Gastroesophageal sphincter (tissue), 4 donors: ENCODE measurements at places on chromosomes 5 and 9. TPM values are rescaled to one million over a fixed set of nuclear protein-coding genes. Genes with fewer than 3 reads are reported as not detected.

DNA sequence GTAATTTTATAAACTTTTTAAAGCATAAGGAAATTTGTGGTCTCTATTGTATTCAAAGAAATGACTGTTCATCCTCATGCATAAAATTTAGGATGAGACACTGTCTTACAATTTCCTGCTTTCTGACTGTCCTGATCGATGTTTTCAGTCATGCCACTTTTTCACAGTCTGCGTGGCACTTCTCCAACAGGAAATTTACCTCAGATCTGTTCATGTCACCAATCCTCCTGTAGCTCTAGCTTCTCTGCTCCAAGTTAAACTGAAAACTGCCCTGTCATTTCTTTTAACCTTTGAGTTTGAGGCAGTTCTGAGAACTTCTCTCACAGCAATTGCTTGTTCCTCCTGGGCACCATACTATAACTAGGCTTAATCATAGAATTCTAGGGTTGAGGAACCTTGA is 455.1 kb downstream of the EFNA5 start:
- no peak for ATAC-seq

GRCh38 chr9:13446938-13447842 is 167.7 kb upstream of the MPDZ start:
- ATAC-seq: no peak

GRCh38 chr9:1495282-1496030 is 445.3 kb downstream of the DMRT2 start:
- ATAC-seq: no peak

DNA sequence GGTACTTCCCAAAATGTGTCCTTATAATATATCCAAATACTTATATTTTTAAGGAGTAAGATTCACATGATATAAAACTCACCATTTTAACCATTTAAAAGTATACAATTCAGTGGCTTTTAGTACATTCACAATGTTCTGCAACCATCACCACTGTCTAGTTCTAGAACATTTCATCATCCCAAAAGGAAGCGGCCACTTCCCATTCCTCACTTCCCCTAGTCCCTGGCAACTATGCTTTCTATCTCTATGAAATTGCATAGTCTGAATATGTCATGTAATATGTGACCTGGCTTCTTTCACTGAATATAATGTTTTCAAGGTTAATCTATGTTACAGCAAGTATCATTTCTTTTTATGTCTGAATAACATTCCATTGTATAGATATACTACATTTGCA is 615.1 kb upstream of the SGCD start:
- ATAC-seq: no peak

- no peak for ATAC-seq
Measured at GRCh38 chr9:72945391-72945790, 7.5 kb downstream of the ALDH1A1 start.

DNA sequence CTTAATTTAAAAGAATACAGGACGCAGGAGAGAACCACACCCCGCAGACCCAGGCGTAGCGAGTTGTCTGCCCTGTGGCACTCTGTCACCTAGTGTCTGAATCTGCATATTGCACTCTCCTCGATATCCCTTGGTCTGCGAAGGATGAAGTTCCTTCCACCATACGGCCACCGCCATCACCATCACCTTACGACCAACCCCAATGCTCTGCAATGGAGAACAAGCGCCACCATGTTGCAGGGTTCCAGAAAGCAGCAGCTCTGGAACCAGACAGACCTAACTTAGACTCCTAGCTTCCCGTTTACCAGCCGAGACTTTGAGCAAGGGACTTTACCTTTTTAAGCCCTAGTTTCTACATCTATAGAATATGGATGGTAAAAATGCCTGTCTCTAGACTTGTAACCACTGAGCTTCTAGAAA is 77.4 kb upstream of the DMRT1 start:
- ATAC-seq: peak; percentile 91

DNA sequence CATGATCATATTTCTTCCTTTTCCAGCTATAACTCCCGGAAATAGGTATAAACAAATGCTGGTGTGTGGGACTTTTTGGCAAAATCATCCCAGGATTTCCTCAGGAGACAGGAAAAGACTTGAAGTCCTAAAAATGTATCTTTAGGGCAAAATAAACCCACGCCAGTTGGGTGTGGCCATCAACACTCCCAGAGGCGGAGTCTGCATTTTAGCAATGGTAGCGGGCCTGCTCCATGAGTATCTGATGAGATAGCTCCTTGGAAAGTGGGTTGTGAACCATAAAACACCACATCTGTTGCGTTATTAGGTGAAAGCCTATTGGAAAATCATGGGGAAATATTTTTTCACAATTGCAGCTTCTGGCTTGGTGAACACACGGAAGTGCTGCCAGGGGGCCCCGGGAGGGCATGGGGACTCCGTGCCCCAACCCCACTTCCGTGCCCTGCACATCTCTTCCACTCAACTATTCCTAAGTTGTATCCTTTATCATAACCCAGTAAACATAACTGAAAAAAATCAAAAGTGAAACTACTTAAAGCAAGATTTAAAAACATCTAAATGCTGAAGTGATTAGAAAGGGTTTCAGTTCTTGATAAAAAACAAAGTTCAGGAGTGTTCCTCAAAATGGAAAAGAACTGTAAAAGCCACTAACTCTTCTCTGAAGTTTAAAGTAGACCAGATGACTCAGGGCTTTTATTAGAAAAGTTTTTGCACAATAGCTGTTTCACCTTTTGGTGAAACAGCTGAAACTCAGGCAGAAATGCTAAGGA is 111.2 kb downstream of the LRRC70 start:
- no peak for ATAC-seq

DNA sequence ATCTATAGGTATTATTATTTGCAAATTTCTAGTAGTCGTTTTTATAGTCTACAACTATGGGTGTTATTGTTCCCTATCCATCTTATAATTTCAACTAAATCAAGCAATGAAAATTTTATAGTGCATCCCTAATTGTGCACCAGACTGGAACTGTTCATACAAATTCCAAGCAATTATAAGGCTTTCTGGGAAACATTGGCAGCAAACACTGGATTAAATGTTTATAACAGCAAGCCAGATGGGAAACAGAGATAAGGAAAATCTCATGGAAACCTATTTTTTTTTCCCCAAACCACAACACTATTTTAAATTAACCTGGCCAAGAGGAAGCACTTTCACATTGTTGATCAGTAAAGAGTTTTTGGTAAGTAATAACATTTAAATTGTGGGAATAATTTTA is 524.3 kb downstream of the RASEF start:
- no peak for ATAC-seq

- ATAC-seq: no peak
Measured at GRCh38 chr5:111722140-111722539, 34.9 kb downstream of the NREP start.

DNA sequence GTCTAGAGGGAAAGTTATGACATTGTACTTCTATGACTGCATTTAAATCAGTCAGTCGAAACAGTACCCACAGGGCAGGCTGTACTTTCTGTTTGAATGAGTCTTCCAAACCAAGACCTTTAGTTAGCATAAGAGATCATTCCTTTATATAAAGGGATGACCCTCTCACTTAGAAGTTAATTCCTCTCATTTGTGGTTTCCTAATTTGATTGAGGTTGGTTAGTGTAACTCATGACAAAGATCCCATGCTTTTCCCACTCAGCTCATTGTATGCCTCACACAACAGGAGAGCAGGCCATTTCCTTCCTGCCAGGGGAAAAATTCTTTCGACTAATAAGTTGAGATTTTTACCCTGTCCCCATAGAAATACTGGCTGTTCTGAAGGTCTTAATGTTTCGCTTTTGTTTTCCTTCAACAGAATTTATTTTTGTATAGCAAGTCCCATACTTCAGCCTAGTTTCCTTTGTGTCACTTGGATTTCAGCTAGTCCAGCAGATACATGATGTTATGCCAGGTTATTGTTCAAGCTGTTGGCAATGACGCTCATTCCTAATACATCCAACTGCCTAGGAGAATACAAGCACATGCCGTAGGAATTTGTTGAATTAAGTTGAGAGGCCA is 500.7 kb downstream of the SPATA31D1 start:
- peak; percentile 51 for ATAC-seq

- ATAC-seq: no peak
Measured at GRCh38 chr5:76986825-76987526, 34.1 kb downstream of the CRHBP start.

DNA sequence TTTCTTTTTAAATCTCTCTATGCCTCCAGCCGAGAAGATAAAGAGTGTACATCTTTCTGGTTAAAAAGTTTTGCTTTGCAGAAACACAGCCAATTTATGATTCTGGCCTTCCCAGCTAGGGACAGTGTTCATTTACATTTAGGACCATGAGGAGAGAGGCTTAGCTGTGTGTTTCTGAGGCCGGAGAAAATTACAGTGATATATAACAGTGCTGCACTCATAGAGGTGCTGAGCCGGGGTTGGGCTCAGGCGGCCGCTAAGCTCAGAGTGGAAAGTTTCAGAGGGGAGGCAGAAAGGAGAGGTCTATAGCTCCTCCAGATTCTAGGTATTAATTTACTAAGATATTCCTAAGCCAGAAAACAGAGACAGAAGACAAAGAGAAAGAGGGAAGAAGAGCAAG is 37.0 kb upstream of the LCP2 start:
- no peak for ATAC-seq

DNA sequence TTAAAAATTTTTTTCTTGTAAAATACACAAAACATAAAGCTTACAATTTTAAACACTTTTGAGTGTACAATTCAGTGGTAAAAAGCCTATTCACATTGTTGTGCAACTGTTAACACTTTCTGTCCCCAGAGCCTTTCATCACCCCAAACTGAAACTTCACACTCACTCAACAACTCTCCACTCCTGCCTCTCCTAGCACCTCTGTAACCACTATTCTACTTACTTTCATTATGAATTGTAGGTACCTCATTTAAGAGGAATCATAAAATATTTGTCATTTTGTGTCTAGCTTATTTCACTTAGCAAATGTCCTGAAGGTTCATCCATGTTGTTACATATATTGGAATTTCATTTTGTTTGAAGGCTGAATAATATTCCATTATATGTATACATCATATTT is 4.3 kb upstream of the ZNF510 start:
- ATAC-seq: no peak

- ATAC-seq: no peak
Measured at GRCh38 chr9:116062206-116062550, 91.4 kb upstream of the PAPPA start.

GRCh38 chr5:125002727-125003598 is 256.5 kb upstream of the ZNF608 start:
- ATAC-seq: no peak

- no peak for ATAC-seq
Measured at GRCh38 chr9:117779760-117780159, 75.6 kb downstream of the TLR4 start.

- no peak for ATAC-seq
Measured at GRCh38 chr5:143205386-143205785, 198.1 kb downstream of the NR3C1 start.

DNA sequence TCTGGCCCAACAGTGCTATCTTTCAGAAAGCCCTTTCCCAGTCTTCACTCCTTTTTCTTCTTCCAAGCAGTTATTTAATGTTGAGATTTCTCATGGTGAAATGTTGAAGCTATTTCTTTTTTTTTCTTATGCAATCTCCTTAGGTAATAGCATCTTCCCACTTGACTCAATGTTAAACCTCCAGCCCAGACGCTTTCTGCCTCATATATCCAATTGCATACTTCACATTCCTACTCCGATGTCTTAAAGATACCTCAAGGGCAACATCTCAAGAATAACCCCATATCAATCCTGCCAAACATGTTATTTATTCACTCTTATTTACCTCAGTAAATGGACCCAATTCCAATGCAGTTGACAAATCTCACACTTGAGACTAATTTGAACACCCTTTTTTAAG is 187.3 kb downstream of the CDH12 start:
- ATAC-seq: no peak

GRCh38 chr5:159459951-159460538 is 129.8 kb upstream of the IL12B start:
- no peak for ATAC-seq

- ATAC-seq: no peak
Measured at GRCh38 chr5:132483661-132484390, 6.7 kb downstream of the IRF1 start.

DNA sequence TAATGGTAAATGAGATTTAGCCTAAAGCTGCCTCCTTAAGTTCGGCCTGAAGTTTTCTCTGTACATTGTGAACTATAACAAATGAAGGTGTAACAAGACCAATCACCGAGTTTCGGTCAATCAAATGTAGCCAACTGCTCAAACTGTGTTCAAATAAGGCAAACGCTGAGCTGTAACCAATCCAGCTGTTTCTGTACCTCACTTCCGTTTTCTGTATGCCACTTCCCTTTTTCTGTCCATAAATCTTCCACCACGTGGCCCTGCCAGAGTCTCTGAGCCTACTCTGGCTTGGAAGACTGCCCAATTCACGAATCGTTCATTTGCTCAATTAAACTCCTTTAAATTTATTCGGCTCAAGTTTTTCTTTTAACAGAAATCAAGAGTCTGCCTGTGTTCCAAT is 193.5 kb upstream of the KLF9 start:
- no peak for ATAC-seq

DNA sequence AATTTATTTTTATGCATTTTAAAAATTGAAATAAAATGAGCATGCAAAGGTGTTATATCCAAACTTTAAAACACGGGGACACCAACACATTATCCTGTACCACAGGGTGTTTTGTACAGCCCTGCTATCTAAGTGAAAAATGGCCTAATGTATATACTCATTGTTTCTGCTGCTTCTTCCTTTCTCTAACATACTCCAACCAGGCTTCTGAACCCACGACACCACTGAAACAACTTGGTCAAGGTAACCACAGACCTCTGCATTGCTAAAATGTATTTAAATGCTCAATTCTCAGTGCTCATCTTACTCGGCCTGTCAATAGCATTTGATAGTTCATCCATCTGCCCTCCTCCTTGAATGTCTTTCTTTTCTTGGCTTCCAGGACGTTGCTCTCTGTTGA is 48.3 kb downstream of the DENND1A start:
- no peak for ATAC-seq

DNA sequence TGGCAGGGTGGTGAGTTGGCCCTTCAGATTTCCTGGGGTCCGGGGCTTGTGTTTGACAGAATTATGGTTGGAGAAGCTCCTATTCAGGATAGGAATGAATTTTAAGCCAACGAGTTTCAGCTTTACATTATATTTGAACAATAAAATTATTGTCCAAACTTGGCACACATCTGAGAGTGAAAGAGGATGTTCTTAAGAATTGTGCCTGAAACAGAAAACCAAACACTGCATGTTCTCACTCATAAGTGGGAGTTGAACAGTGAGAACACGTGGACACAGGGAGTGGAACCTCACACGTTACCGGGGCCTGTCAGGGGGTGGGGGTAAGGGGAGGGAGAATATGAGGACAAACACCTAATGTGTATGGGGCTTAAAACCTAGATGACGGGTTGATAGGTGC is 111.8 kb upstream of the ACTBL2 start:
- no peak for ATAC-seq

LTC4S gene
- total RNA-seq: 7.5 TPM

GPR21 gene
- 3.2 TPM for total RNA-seq

IRGM gene
- not detected for total RNA-seq

TYRP1 gene
- 0.81 TPM for total RNA-seq

OBP2B gene
- total RNA-seq: not detected
